MCF 10A (cell line): ENCODE measurements at places on chromosomes 7 and 10. TPM values are rescaled to one million over a fixed set of nuclear protein-coding genes. Genes with fewer than 3 reads are reported as not detected.
A peak's percentile ranks its signal among the peaks of the same experiment; 100 is the strongest.

Gene CRYGN
- total RNA-seq, result not detected in 2 replicates

GRCh38 chr7:128352153-128352537 is 8.4 kb upstream of the RBM28 start:
- H3K27ac ChIP-seq, result no peak overlapping the region
- H3K4me3 ChIP-seq, result no peak overlapping the region
- H3K4me1 ChIP-seq, result peaks cover 7% of the 10 kb centered on the region
- H3K36me3 ChIP-seq, result no peaks in the 10 kb centered on the region
- DNase-seq, result no peak
- H3K27me3 ChIP-seq, result peaks cover 34% of the 10 kb centered on the region

Gene MYO3A
- total RNA-seq, result not detected in 2 replicates

Gene RARRES2
- not detected in 2 replicates for total RNA-seq

DNA sequence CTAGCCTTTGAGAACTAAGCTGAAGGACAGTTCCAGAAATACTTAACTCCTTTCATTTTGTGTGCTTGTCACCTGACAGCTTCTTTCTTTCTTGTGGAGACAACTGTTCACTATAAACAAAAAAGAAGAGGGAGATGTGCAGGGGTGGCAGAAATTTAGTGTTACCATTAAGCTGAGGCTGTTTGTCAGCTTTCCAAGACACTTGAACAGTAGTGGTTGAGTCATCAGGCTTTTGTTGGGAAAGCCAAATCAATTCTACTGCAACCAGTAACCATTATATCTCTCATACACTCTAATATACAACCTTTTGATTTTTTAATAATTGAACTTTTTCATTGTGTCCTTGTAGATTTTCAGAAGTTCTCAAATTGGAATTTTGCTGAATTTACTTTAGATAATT is 75.3 kb downstream of the POLL start:
- H3K36me3 ChIP-seq, result no peaks in the 10 kb centered on the region
- H3K27me3 ChIP-seq, result no peaks in the 10 kb centered on the region
- peak; percentile 52 for DNase-seq
- H3K27ac ChIP-seq, result no peak overlapping the region
- H3K4me3 ChIP-seq, result no peak overlapping the region
- H3K4me1 ChIP-seq, result no peaks in the 10 kb centered on the region

DNA sequence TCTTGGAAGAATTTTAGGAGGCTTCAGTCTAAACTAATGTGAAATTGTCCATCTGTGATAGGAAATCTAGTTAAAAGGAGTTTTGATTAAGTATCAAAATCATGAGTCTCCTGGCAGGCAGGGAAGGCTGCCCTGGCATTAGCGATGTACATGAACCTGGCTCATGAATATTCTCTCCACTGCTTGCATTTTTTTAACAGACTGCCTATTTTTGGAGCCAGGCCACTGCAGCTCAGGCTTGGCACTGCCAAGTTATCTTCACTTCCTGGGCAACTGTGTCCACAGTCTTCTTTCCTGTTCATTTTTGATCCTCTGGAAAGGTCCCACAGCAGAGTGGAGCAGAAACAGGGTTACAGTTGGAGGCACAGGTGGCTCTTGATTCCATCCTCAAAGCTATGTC is 7.0 kb downstream of the GPR26 start:
- no peak overlapping the region for H3K4me3 ChIP-seq
- H3K36me3 ChIP-seq, result no peaks in the 10 kb centered on the region
- DNase-seq, result no peak
- peaks cover 53% of the 10 kb centered on the region for H3K27me3 ChIP-seq

DNA sequence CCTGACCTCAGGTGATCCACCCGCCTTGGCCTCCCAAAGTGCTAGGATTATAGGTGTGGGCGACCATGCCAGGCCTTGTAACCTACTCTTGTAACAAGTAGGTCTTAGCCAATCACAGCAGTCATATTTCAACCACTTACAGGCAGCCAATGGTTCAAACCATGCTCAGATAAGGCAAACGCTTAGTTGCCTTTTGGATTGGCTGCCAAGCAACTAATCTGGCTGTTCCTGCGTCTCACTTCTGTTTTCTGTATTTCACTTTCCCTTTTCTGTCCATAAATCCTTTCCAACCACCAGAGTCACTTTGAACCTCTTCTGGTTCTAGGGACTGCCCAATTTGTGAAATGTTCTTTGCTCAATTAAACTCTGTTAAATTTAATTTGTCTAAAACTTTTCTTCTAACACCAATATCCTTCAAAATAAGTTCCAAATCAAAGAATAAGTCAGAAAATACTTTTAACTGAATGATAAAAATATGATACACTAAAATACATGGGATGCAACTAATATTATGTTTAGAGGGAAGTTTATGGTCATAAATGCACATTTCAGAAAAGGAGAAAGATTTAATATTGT is 19.1 kb upstream of the PRF1 start:
- no peak overlapping the region for H3K27ac ChIP-seq
- H3K4me1 ChIP-seq, result no peaks in the 10 kb centered on the region
- H3K27me3 ChIP-seq, result no peaks in the 10 kb centered on the region
- no peak for DNase-seq

GRCh38 chr7:45421806-45422205 is 152.4 kb upstream of the ADCY1 start:
- H3K27me3 ChIP-seq, result peaks cover 20% of the 10 kb centered on the region
- no peak overlapping the region for H3K4me3 ChIP-seq
- no peaks in the 10 kb centered on the region for H3K4me1 ChIP-seq
- no peak overlapping the region for H3K27ac ChIP-seq
- no peaks in the 10 kb centered on the region for H3K36me3 ChIP-seq

- no peak for DNase-seq
- H3K36me3 ChIP-seq, result no peaks in the 10 kb centered on the region
- no peak overlapping the region for H3K4me3 ChIP-seq
- H3K4me1 ChIP-seq, result no peaks in the 10 kb centered on the region
- H3K27ac ChIP-seq, result no peak overlapping the region
Observed at GRCh38 chr7:13159467-13160184, 472.2 kb downstream of the ARL4A start.

- no peak overlapping the region for H3K4me3 ChIP-seq
- H3K4me1 ChIP-seq, result no peaks in the 10 kb centered on the region
- no peaks in the 10 kb centered on the region for H3K36me3 ChIP-seq
- no peak overlapping the region for H3K27ac ChIP-seq
- DNase-seq, result no peak
Observed at GRCh38 chr10:82340166-82340565, 465.2 kb downstream of the NRG3 start.

Gene ELFN1
- total RNA-seq, result not detected in 2 replicates

DNA sequence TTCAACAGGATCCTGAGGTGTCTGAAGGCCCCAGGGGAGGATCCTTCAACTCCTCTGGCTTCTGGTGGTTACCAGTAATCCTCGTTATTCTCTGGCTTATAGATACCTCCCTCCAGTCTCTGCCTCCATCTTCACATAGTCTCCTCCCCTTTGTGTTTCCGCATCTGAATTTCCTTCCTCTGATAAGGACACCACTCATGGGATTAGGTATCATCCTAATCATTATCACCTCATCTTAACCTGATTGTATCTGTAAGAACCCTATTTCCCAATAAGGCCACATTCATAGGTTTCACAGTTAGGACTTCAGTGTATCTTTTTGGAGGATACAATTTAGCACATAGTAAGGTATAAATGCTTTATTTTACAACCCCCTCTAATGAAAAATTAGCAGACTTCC is 1189.2 kb downstream of the CNTNAP2 start:
- no peak for DNase-seq
- H3K36me3 ChIP-seq, result no peaks in the 10 kb centered on the region
- H3K27me3 ChIP-seq, result peaks cover 22% of the 10 kb centered on the region

- DNase-seq, result peak; percentile 99
- H3K4me1 ChIP-seq, result peaks cover 35% of the 10 kb centered on the region
- H3K4me3 ChIP-seq, result no peak overlapping the region
- no peaks in the 10 kb centered on the region for H3K27me3 ChIP-seq
Observed at GRCh38 chr7:43572516-43573049, 10.3 kb upstream of the STK17A start.

Gene CCDC7
- 6.3 and 9.2 TPM in 2 replicates for total RNA-seq

- H3K27ac ChIP-seq, result peak overlapping the region; percentile 51
- peaks cover 46% of the 10 kb centered on the region for H3K4me1 ChIP-seq
- peak overlapping the region; percentile 21 for H3K4me3 ChIP-seq
- peak; percentile 52 for DNase-seq
- no peaks in the 10 kb centered on the region for H3K36me3 ChIP-seq
Observed at GRCh38 chr7:23022258-23022769, 8.4 kb upstream of the HYCC1 start.

DNA sequence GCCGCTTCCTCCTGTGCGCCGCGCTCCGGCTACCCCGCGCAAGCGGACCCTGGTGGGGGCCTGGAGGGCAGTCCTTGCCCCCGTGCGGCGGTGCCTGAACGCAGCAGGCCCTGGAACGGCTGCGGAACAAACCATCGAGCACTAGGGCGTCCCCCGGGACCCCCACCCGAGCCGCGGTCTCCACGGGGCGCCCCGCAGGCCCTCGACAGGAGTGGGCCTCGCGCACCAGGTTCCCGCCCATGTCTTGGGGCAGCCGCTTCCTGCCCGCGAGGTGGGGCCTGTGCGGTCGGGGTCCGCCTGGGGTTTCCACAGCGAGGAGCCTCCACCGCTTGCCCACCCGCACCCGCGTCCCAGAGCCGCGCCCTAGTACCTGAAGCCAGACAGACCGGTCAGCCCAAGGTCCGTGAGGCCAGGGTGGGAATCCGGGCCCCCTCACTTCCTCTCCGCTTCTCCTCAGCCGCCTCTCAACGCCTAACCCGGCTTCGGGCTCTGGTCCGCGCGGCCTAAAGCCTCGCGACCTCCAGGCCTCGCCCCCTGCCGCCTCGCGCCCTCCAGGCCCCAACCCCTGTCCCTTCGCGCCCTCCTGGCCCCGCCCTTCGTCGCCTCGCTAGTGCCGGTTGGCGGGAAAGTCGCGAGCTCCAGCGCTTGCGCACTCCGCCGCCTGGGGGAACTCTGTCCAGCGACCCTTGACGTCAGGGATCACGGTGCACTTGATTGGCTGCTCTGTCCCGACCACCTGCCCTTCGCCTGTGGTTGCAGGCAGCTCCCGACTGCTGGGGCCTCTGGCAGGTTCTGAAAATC is 7.0 kb upstream of the GBX1 start:
- H3K4me3 ChIP-seq, result no peak overlapping the region
- DNase-seq, result no peak
- H3K4me1 ChIP-seq, result no peaks in the 10 kb centered on the region
- no peaks in the 10 kb centered on the region for H3K36me3 ChIP-seq
- H3K27me3 ChIP-seq, result peaks cover 73% of the 10 kb centered on the region

- DNase-seq, result no peak
- H3K36me3 ChIP-seq, result peaks cover 6% of the 10 kb centered on the region
- H3K27ac ChIP-seq, result no peak overlapping the region
Observed at GRCh38 chr7:40646717-40647116, 511.9 kb downstream of the SUGCT start.

DNA sequence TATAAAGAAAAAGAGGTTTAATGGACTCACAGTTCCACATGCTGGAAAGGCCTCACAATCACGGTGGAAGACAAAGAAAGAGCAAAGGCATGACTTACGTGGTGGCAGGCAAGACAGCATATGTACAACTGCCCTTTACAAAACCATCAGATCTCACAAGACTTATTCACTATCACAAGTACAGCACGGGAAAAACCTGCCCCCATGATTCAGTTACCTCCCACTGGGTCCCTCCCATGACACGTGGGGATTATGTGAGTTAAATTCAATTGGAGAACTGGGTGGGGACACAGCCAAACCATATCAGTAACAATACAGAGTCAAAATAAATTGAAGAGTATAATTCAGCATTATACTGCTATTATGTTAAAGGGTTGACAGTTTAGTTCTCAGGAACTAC is 37.8 kb downstream of the RNLS start:
- no peaks in the 10 kb centered on the region for H3K36me3 ChIP-seq
- no peak overlapping the region for H3K27ac ChIP-seq
- no peak overlapping the region for H3K4me3 ChIP-seq
- peaks cover 10% of the 10 kb centered on the region for H3K4me1 ChIP-seq
- no peak for DNase-seq

- H3K4me3 ChIP-seq, result no peak overlapping the region
- no peak for DNase-seq
- H3K36me3 ChIP-seq, result no peaks in the 10 kb centered on the region
Observed at GRCh38 chr10:131162866-131163843, 148.4 kb downstream of the TCERG1L start.

Gene RBM20
- total RNA-seq, result not detected in 2 replicates

GRCh38 chr10:86105181-86105580 is 261.4 kb downstream of the GRID1 start:
- no peak overlapping the region for H3K4me3 ChIP-seq
- no peak for DNase-seq
- H3K4me1 ChIP-seq, result no peaks in the 10 kb centered on the region
- no peak overlapping the region for H3K27ac ChIP-seq

Gene FBXL13
- total RNA-seq, result 0.35 and 0.74 TPM in 2 replicates

DNA sequence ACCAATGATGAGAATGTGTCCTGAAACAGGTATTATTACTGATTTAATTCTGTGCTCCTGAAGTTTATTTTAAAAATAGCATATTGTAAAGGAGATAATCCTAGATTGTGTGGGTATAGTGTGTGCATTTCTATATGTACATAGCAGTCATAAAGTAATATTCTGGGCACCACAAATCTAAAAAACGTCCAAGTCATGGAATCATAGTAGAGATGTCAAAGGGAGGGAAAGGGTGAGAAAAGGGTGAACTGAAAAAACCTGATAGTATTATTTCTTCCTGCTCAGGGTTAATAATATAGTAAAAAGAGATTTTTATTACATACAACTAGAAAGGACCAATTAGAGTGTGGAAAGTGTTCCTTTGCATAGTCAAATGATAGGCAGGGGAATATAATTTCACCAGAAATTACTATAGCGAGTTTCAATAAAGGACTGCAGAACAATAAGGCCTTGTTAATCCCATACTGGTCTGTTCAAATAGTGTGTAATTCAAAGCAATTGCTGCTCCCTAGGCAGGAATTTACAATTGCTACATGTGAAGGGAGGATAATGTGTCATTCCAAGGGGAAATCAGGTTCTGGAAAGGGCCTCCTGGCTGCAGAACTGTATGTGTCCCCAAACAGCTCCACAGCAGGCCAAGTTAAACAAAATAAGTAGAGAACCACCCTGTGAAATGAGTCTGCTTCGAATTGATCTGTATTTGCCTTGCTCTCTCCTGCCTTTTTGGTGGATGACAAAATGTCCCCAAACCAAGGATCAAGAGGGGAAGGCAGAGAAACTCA is 42.5 kb upstream of the KMT2E start:
- peaks cover 6% of the 10 kb centered on the region for H3K36me3 ChIP-seq
- H3K4me3 ChIP-seq, result no peak overlapping the region
- DNase-seq, result no peak
- H3K4me1 ChIP-seq, result peaks cover 21% of the 10 kb centered on the region

- no peaks in the 10 kb centered on the region for H3K36me3 ChIP-seq
- H3K27ac ChIP-seq, result no peak overlapping the region
Observed at GRCh38 chr7:18290865-18291264, 204.7 kb upstream of the HDAC9 start.

- peaks cover 85% of the 10 kb centered on the region for H3K27me3 ChIP-seq
- no peak overlapping the region for H3K27ac ChIP-seq
- no peaks in the 10 kb centered on the region for H3K36me3 ChIP-seq
- no peak overlapping the region for H3K4me3 ChIP-seq
- DNase-seq, result no peak
Observed at GRCh38 chr7:115965796-115966475, 64.6 kb downstream of the TFEC start.
